Left colon (tissue), 2 donors: ENCODE measurements at places on chromosomes 7 and 10.

- no peak for DNase-seq
Observed at GRCh38 chr7:99560834-99561736, 2.6 kb downstream of the ZNF655 start.

- DNase-seq, result peak; percentile 37
Observed at GRCh38 chr10:112744181-112745096, 205.6 kb upstream of the TCF7L2 start.

DNA sequence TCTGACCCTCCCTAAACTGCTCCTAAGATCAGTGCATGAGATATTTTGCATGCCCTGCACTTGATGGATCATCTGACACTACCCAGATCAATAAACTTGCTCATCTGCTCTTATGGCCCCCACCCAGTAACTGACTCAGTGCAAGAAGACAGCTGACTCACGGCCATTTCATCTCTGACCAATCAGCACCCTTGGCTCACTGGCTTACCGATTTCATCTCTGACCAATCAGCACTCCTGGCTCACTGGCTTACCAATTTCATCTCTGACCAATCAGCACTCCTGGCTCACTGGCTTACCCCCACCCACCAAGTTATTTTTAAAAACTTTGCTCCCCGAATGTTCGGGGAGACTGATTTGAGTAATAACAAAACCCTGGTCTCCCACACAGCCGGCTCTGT, 37.2 kb upstream of the OPTN start:
- DNase-seq, result no peak

GRCh38 chr7:917255-918117, 37.0 kb downstream of the ADAP1 start:
- peak; percentile 21 for DNase-seq

DNA sequence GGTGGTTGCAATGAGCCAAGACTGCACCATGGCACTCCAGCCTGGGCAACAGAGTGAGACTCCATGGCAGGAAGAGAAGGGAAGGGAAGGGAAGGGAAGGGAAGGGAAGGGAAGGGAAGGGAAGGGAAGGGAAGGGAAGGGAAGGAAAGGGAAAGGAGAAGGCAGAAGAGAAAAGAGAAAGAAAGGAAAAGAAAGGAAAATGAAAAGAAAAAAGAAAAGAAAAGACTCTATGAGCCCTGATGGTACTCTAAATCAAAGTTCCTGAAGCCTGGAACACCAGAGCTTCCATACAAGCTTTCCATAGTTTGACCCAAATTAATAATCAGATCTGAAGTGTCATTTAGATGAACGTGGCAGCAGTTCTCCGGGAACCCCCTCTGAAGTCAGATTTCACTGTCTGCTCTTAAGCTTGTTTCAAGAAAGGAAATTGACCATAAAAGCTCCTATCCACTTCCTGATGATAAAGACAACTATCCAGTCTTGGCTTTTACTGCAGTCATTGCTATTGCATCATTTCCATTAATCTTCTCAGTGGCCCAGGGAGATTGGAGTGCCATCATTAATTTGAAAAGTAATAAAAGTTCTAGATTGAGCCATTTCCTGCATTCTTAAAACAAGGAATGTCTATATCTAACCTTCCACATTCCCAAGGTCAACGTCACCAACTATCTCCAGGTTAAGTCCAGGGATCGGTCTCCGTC, 44.2 kb upstream of the FRMD4A start:
- DNase-seq, result no peak

DNA sequence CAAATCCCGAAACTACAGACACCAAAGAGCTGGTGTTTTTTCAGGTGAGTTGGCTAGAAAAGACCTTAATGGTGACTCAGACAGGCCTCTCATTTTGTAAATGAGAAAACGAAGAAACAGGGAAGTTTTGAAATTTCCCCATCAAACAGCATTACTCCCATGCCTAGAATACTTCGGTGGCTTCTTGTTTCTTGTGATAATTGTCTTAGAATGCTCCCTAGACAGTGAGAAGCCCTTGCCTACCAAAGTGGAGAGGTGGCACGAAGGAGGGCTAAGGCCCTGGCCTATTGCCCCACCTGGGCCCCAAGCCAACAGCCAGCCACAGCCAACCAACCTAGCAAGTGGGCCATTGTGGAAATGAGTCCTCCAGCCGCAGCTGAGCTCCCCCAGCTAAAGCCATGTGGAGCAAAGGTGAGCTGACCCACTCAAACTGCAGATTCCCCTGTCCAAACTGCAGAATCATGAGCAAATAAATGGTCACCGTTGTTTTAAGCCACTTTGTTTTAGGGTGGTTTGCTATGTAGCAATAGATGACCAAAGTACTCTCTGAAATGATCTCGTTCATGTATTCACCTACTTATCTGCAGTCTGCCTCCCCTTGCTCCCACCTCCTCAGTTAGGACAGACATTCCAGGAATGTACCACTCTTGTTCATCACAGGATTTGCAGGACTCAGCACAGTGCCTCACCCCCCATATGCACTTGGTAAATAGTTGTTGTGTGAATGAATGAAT, 97.7 kb upstream of the FGFR2 start:
- DNase-seq, result no peak

GRCh38 chr7:132261327-132262159, 314.7 kb downstream of the PLXNA4 start:
- no peak for DNase-seq

GRCh38 chr10:49600046-49600445, 10.1 kb upstream of the SLC18A3 start:
- DNase-seq, result no peak

DNA sequence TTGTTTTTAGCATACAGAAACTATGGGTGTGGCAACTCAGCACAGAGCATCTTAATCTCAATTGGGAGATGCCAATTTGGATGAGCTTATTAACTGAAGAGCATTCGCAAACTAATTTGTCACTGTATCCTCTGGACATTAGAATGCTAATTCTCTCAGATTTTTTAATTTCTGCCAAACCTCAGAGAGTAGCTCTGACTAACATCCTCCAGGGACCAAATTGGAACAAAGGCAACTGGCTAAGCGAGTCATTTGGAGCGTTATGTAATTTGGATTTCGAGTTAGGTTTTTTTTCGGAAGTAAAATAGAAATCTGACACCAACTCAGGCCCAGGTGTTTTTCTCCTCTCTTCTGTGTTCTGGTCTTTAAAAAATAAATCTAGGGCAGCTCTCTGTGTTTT, 201.9 kb downstream of the BMPER start:
- DNase-seq, result no peak

- DNase-seq, result no peak
Observed at GRCh38 chr10:2476218-2476811, 591.0 kb upstream of the PFKP start.

- peak; percentile 24 for DNase-seq
Observed at GRCh38 chr10:104321226-104321625, 17.0 kb downstream of the ITPRIP start.

DNA sequence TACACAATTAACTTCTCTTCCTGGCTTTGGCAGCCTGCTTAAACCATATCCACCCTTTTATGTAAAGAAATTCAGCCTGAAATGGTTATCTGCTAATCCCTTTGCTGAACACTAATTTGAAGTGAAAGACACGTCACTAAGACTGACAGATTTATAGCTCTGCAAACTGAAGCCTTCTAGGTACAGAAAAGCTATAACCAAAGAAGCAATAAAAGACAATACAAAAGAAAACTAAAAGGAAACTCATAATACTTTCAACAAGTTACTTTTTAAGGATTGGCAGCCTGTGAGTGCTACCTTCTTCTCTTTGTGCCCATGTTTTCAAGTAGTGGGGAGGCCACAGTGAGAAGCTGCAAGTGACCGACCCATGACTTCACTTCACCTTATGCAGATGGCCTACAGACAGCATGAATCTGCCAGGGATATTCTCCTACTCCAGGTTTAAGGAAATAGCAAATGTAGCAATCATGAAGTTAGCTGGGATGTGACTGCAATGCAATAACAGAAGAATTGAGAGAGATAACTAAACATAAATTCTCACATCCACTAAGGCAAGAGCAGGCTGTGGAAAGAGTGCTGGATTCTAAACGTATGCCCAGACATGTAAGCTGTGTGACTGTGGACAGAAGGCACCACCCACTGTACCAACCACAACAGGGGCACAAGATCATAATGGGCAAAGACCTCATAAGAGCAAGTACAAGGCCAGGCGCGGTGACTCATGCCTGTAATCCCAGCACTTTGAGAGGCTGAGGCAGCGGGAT, 10.7 kb upstream of the SPOCK2 start:
- DNase-seq, result no peak

- no peak for DNase-seq
Observed at GRCh38 chr10:112887968-112888367, 62.1 kb upstream of the TCF7L2 start.

GRCh38 chr7:30750683-30751650, 968 bp upstream of the INMT start:
- DNase-seq, result peak; percentile 79

DNA sequence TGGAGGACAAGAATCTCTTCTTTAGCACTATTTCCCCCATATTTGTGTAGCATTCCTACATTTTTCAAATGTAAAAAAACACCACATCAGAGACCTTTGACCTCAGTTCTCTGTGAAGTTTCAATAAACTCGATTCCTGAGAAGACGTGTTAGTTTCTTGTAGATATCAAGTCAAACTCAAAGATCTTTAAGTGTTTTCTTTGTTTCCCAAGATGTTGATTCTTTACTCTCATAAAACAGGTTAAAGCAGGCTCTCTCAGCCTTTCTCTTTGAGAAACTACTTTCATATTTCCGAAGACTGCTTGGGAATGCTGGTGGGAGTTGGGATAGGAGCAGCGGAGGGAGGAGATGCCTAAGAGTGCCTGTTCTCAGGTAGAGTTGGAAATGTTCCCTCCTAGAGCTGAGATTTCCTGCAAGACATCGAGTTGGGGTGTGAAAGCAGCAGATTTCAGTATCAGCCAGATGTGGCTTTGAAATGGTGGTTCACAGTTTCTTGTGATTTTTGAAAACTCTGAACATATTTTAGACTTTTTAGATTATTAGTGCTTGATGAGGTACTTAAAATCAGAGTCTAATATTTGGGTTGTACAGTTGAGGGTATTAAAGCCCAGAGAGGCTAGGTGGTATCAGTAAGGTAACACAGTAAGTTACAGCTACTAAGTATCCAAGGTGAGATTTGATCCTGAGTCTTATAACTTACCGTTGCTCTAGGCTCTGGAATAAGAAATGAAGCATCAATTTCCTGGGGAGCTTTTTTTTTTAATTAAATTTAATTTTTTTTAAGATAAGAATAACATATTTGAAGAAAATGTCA, 13.9 kb downstream of the ADK start:
- DNase-seq, result no peak

- DNase-seq, result no peak
Observed at GRCh38 chr10:124627866-124628675, 116.1 kb downstream of the FAM53B start.

GRCh38 chr7:78173666-78174065, 375.1 kb downstream of the PHTF2 start:
- DNase-seq, result no peak

DNA sequence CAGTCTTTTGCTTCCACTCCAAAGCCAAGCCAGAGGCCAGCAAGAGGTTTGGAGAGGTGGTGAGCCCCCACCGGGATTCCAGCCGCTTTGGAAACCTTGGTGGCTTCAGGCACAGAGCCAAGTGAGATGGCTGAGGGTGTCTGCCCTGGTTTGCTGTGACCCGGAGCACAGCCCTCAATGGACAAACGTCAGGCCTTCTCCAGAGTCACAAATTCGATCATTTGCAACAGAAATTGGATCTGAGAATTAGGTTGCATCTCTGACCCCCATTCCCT, 885 bp upstream of the NKX1-2 start:
- DNase-seq, result no peak

DNA sequence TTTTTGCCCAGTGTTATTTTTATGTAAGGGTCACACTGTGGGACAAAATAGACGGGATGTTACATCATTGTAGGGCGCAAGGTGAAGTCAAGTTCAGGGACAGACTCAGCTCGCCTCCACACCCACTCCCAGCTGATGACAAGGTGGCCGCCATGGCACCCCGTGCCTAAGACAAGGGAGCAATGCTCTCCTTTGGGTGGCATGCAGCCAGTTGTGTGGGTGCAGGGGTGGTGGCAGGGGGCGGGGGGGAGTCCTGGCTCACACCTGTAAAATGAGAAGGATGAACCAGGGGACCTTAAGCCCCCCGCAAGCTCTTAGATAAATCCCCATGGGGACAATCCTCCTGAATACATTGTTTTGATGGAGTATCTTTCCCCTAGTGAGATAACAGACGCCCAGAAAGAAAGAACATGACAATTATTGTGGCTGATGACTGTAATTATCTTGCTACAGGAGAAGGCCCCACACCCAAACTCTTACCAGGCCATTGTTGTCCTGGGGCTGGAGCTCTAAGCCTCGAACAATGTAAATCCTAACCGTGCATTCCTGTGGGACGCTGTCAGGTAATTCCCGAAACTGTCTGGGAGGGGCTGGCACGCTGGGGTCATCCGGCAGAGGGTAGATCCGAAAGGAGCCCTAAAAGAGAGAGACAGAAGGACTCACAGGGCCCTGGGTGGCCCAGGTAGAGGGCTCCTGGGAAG, 148.7 kb downstream of the MYOF start:
- no peak for DNase-seq

- DNase-seq, result no peak
Observed at GRCh38 chr7:69613846-69614245, 15.6 kb downstream of the AUTS2 start.

DNA sequence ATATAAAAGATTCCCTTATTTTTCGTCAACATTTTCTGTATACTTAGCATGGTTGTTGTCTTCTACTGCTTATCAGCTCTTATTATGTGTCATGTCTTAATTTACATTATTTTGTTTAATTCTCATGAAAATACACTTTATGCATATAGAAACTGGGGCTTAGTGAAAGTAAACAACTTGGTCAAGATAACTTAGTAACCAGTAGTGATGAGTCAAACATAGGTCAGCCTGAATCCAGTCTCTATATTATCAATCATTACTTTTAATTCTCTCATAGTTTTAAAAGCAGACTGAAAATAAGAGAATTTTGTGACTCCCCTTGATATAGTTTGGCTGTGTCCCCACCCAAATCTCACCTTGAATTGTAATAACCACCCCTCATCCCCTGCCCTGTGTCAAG, 119.6 kb upstream of the TPK1 start:
- DNase-seq, result no peak

- no peak for DNase-seq
Observed at GRCh38 chr7:5477126-5477525, 53.5 kb upstream of the TNRC18 start.

DNA sequence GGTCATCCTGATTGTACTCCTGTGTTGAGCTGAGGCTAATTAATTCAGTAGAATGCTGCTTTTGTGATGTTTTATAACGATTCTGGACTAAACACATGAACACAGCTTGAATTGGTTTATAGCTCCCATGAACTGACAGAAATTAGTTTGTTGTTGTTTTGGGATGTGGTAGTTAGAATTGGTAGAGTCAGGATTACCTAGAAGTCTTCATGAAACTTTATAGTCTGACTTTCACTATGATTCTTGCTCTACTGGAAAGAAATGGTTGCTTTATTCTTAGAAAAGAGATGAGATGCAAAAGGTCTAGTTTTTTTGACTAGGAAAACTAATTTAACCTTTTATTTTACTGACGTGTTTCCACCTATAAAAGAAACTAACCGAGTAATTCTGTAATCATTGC, 23.4 kb upstream of the TRUB1 start:
- DNase-seq, result no peak

DNA sequence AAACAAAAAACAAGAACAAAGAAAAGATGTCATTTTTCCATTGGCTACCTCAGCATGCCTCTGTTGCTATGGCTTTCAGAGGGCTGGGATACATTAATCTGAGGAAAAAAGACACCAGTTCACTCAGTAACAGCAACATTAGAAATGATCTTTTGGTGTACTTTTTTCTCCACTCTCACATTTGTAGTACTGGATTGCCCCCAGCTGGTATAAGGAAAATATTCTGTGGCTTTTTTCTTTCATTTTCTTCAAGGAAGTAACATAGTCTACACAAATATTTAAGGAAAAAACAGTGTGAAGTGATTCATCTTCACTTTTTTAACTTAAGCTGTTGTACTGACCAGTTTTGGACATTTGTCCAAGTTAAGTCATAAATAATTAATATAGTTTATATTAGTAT, 482.3 kb downstream of the SORCS1 start:
- no peak for DNase-seq
